Activated CD8-positive, alpha-beta memory T cell treated with anti-CD3 and anti-CD28 coated beads, Interleukin-2, amount 10 ng/mL, durations not matched to agents 7 days and 5 days (primary cell): ENCODE measurements at places on chromosomes 12 and 14.

DNA sequence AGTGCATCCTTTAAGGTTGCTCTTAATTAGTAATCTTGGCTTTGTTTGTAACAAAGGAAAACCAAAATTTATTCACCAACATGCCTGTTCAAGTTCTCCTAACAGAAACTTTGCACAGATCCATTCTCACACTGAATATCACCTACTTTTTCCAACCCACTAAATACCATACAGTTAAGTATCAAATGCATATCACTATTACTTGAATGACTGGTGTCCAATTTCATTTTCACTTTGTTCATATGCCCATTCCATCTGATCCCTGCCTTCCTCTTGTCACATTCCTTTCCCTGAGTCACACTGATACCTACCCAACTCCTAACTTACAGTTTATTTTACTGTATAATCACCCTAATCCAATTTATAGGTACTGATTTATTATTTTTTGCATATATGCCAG lies 286.4 kb downstream of the NELL2 start:
- DNase-seq: no peak

- DNase-seq: no peak
Measured at GRCh38 chr14:104974146-104974541, 4.0 kb downstream of the AHNAK2 start.

- no peak for DNase-seq
Measured at GRCh38 chr12:110718222-110718908, 24.3 kb downstream of the PPP1CC start.

DNA sequence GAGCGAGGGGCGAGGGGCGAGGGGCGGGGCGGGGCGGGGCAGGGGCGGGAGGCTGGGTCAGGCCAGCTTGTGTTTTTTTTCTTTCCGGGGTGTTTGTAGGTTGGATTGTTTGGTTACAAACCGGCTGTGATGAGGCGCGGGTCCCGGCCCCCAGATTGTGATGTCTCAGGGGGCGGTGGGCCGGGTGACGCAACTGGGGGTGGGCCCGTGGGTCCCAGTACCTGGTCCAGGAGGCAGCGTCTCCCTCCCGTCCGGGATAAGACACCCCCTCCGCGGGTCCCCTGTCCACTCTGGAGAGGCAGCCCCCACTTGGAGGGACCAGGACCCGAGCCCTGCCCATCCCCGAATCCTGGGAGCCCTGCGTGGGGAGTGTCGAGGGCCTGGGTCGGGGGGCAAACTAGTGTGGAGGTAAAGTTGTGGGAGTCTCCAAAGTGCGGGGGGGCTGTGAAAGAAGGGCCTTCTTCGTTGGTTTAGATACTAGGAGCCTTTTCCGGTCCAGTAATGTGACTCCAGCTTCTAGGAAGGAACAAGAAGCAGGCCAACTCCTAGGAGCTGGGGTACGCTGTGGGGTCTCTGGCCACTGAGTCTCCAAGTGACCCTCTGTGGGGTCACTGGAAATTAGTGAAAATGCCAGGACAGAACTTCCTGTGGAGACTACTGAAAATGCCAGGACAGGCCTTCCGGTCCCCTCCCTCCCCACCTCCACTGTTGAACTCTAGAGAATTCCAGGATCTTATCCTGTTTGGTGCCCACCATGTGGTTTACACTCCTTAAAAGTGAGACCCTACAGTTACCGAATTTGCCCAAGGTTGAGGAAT lies 579 bp upstream of the CLMN start:
- no peak for DNase-seq
